H4 (cell line): ENCODE measurements at places on chromosomes 12 and 14. TPM values are rescaled to one million over a fixed set of nuclear protein-coding genes. Genes with fewer than 3 reads are reported as not detected.

DNA sequence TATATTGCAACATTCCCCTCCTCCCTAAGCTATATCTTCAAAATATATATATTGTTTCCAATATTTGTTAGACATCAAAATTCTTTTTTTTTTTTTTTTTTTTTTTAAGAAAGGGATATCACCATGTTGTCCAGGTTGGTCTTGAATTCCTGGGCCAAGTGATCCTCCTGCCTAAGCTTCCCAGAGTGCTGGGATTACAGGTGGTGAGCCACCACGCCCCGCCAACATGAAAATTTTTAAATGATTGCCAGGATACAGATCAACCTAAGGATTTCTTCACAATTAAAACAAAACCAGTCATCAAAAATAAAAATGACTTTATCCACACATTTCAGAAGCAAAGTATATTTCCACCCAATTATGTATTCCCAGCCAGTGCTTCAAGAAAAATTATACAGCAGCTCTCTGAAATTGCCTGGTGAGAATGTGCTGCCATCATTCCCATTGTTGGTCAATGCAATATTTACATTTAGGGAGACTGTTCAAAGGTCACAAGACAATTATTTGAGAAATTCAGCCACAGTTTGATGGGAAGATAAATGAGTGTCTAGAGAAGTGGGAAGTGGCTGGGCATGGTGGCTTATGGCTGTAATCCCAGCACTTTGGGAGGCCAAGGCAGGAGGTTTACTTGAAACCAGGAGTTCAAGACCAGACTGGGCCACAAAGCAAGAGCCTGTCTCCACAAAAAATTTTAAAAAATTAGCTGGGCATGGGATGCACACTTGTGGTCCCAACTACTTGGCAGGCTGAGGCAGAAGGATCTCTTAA is 141.7 kb upstream of the AMIGO2 start:
- DNase-seq: no peak

DNA sequence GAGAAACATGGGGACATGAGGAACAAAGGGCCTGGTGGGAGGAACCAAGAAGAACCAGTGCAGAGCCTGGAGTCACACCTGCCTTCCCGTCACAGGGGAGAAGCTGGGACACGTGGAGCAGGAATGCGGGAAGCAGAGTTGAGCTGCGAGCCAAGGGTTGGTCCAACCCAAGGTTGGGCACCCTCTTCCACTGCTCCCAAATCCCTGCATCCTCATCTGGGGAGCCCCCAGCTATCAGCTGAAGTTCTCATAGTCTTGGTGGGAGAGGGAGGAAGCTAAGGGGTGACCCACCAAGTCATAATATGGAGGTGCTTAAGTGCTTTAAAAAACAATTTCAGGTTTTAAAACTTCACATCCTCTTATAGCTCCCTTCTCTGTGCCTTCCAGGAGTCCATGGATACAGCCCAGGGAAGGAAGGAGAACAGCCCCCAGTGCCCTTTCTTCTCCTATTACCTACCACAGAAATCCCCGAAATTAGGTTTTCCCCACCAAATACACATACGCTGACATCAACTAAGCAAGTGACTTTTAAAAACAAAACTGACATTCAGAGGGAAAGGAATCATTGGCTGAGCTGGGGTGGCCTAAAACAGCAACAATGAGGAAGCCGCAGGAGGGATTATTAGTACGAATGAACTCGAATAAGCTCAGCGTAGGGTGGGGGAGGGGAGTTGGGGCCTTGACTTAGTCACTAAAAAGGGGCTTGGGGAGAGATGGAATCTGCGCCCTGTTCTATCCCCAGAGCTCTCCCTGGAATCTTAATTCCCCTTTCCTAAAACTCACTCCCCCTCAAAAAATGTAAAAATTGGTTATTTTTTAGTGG is 4.5 kb downstream of the MYL6 start:
- no peak for DNase-seq

GRCh38 chr12:95548056-95548538 is 3.2 kb downstream of the USP44 start:
- no peak for DNase-seq

DNA sequence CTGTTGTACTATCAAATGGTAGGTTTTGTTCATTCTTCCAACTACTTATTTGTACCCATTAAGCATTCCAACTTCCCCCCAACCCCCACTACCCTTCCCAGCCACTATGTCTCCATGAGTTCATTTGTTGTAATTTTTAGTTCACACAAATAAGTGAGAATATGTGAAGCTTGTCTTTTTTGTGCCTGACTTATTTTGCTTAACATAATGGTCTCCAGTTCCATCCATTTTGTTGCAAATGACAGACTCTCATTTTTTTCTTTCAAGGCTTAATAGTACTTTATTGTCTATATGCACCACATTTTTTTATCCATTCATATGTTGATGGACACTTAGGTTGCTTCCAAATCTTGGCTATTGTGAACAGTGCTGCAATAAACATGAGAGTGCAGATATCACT is 86.2 kb downstream of the ALG10B start:
- DNase-seq: no peak

DNA sequence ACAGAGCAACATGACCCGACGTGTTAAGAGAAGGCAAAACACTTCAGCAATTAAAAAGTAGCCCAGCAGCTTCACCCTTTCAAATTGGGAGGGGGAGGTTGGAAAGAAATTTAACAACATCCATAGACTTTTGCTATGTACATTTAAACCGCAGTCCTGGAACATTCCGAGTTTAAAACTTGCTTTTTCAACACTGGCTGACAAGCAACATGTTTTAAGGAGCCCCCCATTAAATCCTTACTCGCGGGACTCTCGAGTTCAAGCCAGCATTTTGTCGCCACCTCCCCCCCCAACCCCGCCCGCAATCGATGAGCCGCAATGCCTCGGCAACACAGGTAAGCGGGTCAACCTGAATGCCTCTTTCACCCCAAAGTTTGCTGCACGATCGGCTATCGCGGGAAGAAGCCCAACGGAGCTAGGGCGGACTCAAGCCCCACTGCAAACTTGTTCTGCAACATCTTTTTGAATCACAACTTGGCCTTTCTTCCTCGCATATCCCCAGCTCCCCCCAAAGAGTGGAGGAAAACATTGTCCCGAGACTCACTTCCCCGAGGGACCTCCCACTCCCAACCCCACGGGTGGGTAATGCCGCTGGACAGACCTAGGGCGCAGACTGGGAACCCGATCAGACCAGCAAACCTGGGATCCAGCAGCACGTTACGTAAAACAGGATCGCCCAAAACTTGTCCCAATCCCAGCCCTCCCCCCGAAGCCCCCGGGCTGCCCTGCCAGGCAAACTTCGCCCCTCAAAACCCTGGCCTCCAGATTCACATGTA is 777 bp downstream of the ZFP36L1 start:
- DNase-seq: no peak

- no peak for DNase-seq
These were observed 8.7 kb upstream of the JDP2 start for GRCh38 chr14:75418850-75419768.

DNA sequence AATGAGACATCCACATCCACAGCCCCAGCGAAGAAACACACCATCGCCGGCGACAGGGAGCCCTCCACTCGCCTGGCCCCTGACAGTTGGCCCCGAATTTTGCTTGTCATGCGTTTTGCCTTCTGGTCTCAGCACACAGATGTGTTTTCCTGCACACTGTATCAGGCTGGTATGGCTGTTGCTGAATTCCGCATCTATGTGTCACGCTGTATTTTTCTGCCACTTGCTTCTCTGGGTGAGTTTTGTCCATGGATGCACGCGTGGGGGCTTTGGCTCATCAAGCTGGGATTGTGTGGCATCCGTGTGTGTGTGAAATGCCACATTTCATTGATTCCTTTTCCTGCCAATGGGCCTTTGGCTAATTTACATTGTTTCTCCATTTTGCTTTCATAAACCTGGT is 26.5 kb downstream of the ARL6IP4 start:
- no peak for DNase-seq

- no peak for DNase-seq
These were observed 19.9 kb upstream of the GPR68 start for GRCh38 chr14:91264151-91265150.

DNA sequence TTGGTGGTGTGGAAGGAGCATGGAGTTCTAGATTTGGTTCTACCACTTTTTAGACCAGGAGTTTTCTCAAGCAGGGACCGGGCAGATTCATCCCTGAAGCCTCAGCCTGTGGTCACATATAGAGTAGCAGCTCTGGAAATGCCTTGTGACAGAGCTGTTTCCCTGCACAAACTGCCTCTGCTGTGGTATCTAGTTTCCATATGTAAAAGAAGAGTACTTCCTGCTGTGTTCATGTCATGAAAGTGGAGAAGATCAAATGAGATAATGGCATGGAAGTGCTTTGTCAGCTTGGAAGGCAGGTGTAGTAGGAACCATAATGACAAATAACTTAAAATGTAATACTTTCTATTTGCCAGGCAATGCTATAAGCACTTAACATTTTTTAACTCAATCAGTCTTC is 26.1 kb downstream of the OTUB2 start:
- DNase-seq: no peak

DNA sequence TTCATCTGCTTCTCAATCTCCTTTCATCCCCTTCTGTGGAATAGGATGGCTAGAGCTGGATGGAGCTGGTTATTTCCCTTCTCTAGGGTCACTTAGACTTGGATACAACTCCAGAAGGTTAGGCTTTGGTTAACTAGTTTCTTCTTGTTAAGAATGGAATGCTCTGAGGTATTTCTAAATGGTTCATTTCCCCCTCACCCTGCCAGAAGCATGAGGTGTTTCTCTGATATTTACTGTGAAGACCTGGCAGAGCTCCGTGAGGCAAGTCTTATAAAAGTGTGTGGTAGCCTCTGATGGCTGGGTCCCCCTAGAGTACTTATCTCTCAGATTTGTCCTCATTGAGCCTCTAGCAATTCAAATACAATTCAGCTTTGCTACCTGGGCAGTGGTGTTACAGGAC is 207.9 kb downstream of the SLC16A7 start:
- DNase-seq: peak; percentile 12

EPYC gene
- 5.6 and 7.6 TPM in 2 replicates for total RNA-seq

PLA2G1B gene
- total RNA-seq: not detected in 2 replicates

SAMD15 gene
- 2.1 and 3.6 TPM in 2 replicates for total RNA-seq

TPH2 gene
- total RNA-seq: not detected in 2 replicates

CMKLR1 gene
- total RNA-seq: 1.5 and 1.6 TPM in 2 replicates

LALBA gene
- total RNA-seq: not detected in 2 replicates

ARHGEF25 gene
- 8.5 and 11.7 TPM in 2 replicates for total RNA-seq

FAM181A gene
- not detected in 2 replicates for total RNA-seq
